ENCODE measurements at places on chromosomes 2 and 18. TPM values are rescaled to one million over a fixed set of nuclear protein-coding genes. Genes with fewer than 3 reads are reported as not detected.

CROCC2 gene
- total RNA-seq: under 0.01 TPM

NAT8 gene
- not detected for total RNA-seq

DNA sequence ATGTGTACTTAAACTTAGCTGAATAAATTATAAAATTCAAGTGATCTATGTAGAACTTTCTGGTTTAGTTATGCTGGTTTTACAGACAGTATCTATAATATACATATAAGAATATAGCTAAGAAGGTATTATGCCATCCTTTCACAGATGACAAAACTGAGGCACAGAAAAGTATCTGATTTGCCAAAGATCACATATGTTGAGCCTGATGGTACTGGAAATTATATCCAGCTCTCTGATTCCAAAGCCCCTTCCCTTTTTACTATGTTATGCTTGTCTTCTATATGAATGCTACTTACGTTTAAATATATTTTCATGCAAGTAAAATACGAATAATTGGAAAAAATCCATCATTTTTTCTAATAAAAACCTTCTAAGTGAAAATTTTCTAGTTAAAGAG, 1631.3 kb downstream of the DPP10 start:
- no peaks in the 10 kb centered on the region for H3K36me3 ChIP-seq
- DNase-seq: no peak
- no peaks in the 10 kb centered on the region for H3K27me3 ChIP-seq
- H3K4me3 ChIP-seq: no peak overlapping the region
- no peak overlapping the region for H3K27ac ChIP-seq

NCK2 gene
- total RNA-seq: 42.8 TPM

- no peak overlapping the region for H3K4me3 ChIP-seq
- no peak overlapping the region for H3K27ac ChIP-seq
- no peaks in the 10 kb centered on the region for H3K4me1 ChIP-seq
- DNase-seq: no peak
- H3K27me3 ChIP-seq: no peaks in the 10 kb centered on the region
- H3K36me3 ChIP-seq: no peaks in the 10 kb centered on the region
Measured at GRCh38 chr2:205462681-205463345, 219.5 kb upstream of the NRP2 start.

GRCh38 chr2:67667054-67667908, 270.1 kb downstream of the ETAA1 start:
- no peaks in the 10 kb centered on the region for H3K36me3 ChIP-seq
- no peak for DNase-seq
- H3K27ac ChIP-seq: no peak overlapping the region
- no peak overlapping the region for H3K4me3 ChIP-seq
- no peaks in the 10 kb centered on the region for H3K4me1 ChIP-seq

DNA sequence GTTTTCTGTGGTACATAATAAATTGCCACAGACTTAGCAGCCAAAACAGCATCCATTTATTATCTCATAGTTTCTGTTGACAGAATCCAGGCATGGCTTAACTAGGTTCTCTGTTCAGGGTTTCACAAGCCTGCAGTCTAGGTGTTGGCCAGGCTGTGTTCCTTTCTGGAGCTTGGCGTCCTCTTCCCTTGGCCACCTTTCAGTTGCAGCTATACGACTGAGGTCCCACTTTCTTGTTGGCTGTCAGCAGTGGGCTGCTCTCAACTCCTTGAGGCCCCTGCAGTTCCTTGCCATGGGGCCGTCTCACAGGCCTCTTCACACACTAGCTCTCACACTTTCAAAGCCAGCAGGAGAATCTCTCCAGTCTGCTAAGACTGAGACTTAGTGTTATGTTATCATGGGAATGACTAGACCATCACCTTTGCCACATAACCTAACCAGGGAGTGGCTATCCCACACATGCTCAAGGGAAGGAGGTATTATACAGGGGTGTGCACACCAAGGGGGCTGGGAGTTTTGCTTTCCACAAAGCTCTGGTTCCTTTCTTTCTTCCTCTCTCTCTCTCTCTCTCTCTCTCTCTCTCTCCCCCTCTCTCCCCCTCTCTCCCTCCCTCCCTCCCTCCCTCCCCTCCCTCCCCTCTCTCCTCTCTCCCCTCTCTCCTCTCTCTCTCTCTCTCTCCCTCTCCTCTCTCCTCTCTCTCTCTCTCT, 15.8 kb downstream of the RIOK3 start:
- H3K36me3 ChIP-seq: peaks cover 13% of the 10 kb centered on the region
- H3K27me3 ChIP-seq: no peaks in the 10 kb centered on the region
- peak; percentile 23 for DNase-seq
- no peak overlapping the region for H3K4me3 ChIP-seq

GRCh38 chr2:57479981-57480380, 566.6 kb upstream of the VRK2 start:
- no peaks in the 10 kb centered on the region for H3K27me3 ChIP-seq
- H3K36me3 ChIP-seq: no peaks in the 10 kb centered on the region
- no peaks in the 10 kb centered on the region for H3K4me1 ChIP-seq

GRCh38 chr2:191314697-191315364, 69.6 kb downstream of the MYO1B start:
- no peak overlapping the region for H3K27ac ChIP-seq
- DNase-seq: no peak
- H3K27me3 ChIP-seq: no peaks in the 10 kb centered on the region
- no peak overlapping the region for H3K4me3 ChIP-seq
- peaks cover 29% of the 10 kb centered on the region for H3K4me1 ChIP-seq

FIGN gene
- total RNA-seq: 4.0 TPM

- H3K36me3 ChIP-seq: no peaks in the 10 kb centered on the region
- H3K4me1 ChIP-seq: peaks cover 9% of the 10 kb centered on the region
- H3K27ac ChIP-seq: peak overlapping the region; percentile 89
- peak overlapping the region; percentile 55 for H3K4me3 ChIP-seq
- no peak for DNase-seq
Measured at GRCh38 chr2:66443186-66443978, 8.5 kb downstream of the MEIS1 start.

CENPA gene
- total RNA-seq: not detected

DNA sequence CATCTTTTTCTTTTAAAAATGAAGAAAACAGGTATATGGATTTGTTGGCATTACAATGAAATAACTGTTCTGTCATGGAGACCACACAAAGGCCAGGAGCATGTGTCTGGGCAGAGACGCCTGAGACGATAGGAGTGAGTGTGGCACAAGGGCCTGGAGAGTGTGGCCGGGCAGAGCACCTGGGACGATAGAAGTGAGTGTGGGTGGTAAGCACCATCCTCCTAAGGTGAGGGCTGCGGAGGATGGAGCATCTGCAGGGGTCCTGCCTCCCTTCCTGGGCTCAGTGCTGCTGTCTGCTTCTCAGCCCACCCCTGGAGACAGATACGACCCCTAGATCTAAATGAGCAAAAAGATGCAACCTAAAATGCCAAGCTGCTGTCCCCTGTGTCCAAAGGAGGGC, 184.9 kb downstream of the MYT1L start:
- H3K27ac ChIP-seq: no peak overlapping the region
- H3K27me3 ChIP-seq: no peaks in the 10 kb centered on the region
- no peak overlapping the region for H3K4me3 ChIP-seq
- H3K4me1 ChIP-seq: no peaks in the 10 kb centered on the region
- no peaks in the 10 kb centered on the region for H3K36me3 ChIP-seq
- DNase-seq: no peak

- H3K27me3 ChIP-seq: no peaks in the 10 kb centered on the region
- no peaks in the 10 kb centered on the region for H3K36me3 ChIP-seq
- no peak for DNase-seq
- no peak overlapping the region for H3K4me3 ChIP-seq
- H3K4me1 ChIP-seq: no peaks in the 10 kb centered on the region
Measured at GRCh38 chr18:34744569-34744968, 34.5 kb downstream of the DTNA start.

- H3K27ac ChIP-seq: no peak overlapping the region
- H3K4me3 ChIP-seq: no peak overlapping the region
- H3K27me3 ChIP-seq: no peaks in the 10 kb centered on the region
- DNase-seq: no peak
- no peaks in the 10 kb centered on the region for H3K36me3 ChIP-seq
- peaks cover 5% of the 10 kb centered on the region for H3K4me1 ChIP-seq
Measured at GRCh38 chr18:32701313-32701712, 71.5 kb downstream of the KLHL14 start.

DNA sequence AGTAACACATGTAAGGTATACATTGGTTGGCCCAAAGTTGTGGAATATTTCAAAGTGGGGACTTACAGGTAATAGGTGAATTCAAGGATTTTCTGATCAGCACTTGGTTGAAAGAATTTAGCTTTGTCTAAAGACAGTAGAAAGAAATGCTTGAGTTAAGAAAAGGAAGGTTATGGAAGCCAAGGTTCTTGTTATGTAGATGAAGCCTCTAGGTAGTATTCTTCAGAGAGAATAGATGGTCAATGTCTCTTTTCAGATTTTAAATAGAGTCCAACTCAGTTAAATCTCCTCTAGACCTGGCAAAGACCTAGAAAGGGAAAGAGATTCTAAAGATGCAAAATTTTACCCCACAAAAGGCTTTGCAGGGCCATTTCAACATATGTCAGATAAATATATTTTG, 157.4 kb downstream of the ANKRD30B start:
- no peaks in the 10 kb centered on the region for H3K4me1 ChIP-seq
- no peak for DNase-seq

DNA sequence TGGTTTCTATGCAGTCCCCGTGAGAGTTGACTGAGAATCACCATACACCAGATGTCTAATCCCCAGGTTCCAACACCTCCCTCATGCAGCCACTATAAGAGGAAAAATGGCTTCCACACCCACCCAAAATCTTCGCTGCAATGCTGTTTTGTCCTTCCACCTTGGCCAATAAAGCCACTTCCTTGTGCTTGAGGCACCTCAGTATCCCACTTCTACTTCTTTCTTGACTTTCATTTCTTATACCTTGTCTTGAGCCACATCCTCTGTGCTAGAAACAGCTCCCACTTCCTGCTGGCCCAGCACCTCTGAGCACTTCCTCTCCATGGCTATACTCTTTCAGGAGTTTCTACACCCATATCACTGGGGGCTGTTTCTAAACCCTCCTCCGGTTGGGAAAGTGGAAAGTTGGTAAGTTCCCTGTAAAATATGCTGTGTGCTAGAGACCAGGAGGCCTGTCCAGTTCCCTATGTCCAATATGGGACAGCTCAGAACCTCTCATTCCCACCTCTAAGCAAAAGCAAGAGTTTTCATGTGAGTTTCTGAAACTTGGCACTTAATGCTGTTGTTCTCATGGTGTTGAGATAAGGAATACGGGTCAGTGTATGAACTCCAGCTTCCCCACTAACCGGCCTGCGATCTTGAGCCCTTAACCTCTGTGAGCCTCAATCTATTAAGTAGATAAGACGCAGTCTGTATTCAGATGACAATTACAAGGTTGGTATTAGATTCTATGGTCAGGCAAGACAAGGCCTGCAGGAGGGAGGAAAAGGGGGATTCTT, 209.1 kb upstream of the ID2 start:
- no peak for DNase-seq
- H3K27me3 ChIP-seq: no peaks in the 10 kb centered on the region
- no peaks in the 10 kb centered on the region for H3K36me3 ChIP-seq
- H3K4me3 ChIP-seq: no peak overlapping the region
- H3K27ac ChIP-seq: peak overlapping the region; percentile 27
- peaks cover 38% of the 10 kb centered on the region for H3K4me1 ChIP-seq

GPR148 gene
- total RNA-seq: not detected

GREB1L gene
- total RNA-seq: 0.52 TPM

DNA sequence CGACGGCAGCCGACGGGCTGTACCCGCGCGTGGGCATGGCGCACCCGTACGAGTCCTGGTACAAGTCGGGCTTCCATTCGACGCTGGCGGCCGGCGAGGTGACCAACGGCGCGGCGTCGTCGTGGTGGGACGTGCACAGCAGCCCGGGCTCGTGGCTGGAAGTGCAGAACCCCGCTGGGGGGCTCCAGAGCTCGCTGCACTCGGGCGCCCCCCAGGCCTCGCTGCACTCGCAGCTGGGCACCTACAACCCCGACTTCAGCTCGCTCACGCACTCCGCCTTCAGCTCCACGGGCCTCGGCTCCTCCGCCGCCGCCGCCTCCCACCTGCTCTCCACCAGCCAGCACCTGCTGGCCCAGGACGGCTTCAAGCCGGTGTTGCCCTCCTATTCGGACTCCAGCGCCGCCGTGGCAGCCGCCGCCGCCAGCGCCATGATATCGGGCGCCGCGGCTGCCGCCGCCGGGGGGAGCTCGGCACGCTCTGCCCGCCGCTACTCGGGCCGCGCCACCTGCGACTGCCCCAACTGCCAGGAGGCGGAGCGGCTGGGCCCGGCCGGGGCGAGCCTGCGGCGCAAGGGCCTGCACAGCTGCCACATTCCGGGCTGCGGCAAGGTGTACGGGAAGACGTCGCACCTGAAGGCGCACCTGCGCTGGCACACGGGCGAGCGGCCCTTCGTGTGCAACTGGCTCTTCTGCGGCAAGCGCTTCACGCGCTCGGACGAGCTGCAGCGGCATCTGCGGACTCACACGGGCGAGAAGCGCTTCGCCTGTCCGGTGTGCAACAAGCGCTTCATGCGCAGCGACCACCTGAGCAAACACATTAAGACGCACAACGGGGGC, 2.0 kb downstream of the SP9 start:
- H3K4me3 ChIP-seq: no peak overlapping the region
- H3K27me3 ChIP-seq: peaks cover 88% of the 10 kb centered on the region
- no peaks in the 10 kb centered on the region for H3K36me3 ChIP-seq
- DNase-seq: no peak
- H3K4me1 ChIP-seq: peaks cover 58% of the 10 kb centered on the region

GRCh38 chr18:57497372-57498294, 62.5 kb downstream of the ONECUT2 start:
- H3K27me3 ChIP-seq: no peaks in the 10 kb centered on the region
- H3K36me3 ChIP-seq: no peaks in the 10 kb centered on the region
- H3K4me3 ChIP-seq: no peak overlapping the region
- DNase-seq: no peak

DNA sequence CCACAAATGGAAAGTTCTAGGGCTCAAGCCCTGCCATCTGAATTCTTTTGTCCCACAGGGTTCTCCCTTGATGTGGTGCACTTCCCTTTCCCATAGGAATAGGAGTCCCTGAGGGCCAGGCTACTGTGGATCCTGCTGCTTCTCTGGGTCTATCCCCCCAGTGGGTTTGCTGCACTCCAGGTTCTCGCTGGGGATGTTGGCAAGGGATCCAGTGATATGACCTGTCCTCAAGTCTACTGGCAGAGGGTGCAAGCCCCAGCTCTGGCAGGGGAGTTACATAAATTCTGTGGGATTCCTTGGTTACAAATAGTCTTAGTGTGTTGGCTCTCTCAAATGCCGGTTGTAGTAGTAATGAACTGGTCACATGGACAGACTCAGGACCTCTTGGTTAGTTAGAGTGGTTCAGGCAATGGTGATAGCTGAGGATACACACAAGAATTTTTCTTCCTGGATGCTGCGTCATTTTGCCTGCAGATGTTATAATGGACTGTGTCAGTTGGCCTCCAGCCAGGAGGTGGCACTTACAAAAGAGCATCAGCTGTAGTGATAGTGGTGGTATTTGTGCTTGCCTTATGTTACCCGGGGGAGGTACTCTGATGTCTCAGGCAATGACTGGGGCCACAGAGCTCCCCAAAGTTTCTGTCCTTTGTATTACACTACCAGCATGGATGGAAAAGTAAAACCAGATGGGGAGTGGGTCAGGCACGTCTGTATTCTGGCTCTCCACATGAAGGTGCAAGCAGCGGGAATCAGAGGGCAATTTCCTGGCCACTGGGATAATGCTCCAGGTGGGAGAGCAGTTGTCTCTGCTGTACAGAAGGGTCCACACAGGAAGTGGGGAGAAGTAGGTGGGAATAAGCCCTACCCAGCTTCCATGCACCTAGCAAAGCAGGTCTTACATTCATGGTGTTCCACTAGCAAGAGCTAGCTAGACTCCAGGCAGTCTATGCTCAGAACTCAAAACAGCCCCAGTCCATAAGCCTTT, 267.9 kb downstream of the SOX11 start:
- DNase-seq: no peak

GRCh38 chr2:120415060-120415459, 69.1 kb downstream of the INHBB start:
- no peaks in the 10 kb centered on the region for H3K27me3 ChIP-seq
- no peak overlapping the region for H3K4me3 ChIP-seq
- no peaks in the 10 kb centered on the region for H3K36me3 ChIP-seq
- no peak for DNase-seq
- H3K4me1 ChIP-seq: peaks cover 5% of the 10 kb centered on the region

TUBB6 gene
- total RNA-seq: 109 TPM
